Activated CD4-positive, alpha-beta T cell treated with anti-CD3 and anti-CD28 coated beads, Interleukin-2, amount 10 ng/mL, durations not matched to agents 24 days and 14 days (primary cell): ENCODE measurements at places on chromosomes 6 and 20.

DNA sequence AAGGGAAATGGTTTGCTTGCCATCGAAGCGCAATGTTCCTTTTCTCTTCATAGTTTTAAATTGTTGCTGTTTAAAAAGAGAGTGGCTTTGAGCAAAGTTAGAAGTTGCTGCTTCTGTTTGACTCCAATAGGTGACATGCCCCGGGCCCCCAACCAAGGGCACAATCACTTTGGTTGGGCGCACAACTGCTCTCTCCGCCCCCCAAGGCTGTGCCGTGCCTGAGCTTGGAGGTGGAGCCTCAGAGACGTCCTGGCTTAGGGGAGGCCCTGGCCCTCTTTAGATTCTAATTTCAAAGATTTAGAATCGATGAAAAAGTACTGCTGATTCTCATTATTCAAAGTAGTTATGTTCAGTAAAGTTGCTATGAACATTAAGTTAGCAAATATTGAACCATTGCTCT lies 725.9 kb downstream of the COL12A1 start:
- no peak overlapping the region for H3K4me3 ChIP-seq
- DNase-seq, result no peak
- no peak overlapping the region for H3K27ac ChIP-seq
- H3K4me1 ChIP-seq, result no peaks in the 10 kb centered on the region

DNA sequence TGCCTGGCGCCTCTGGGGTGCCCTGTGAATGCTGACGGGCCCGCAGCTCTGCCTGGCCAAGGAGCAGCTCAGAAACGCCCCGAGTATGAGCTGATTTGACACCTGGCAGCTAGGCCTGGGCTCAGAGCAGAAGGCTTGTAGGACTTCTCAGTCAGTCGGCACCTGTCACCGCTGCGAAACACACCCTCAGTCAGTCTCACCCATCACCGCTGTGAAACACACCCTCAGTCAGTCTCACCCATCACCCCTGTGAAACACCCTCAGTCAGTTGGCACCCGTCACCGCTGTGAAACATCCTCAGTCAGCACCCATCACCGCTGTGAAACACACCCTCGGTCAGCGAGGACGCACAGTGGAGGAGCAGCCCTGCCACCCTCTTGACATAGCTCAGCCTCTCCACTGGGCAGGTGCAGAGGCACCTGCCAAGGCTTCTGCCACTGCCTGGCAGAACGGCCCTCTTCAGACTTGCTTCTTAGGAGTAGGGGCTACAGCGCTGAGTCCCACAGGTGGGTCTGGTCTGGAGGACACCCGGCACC lies 109.0 kb downstream of the PSMB1 start:
- H3K36me3 ChIP-seq, result no peaks in the 10 kb centered on the region
- H3K4me1 ChIP-seq, result no peaks in the 10 kb centered on the region
- no peaks in the 10 kb centered on the region for H3K27me3 ChIP-seq
- no peak overlapping the region for H3K4me3 ChIP-seq

- peak overlapping the region; percentile 22 for H3K4me3 ChIP-seq
- peaks cover 57% of the 10 kb centered on the region for H3K36me3 ChIP-seq
- peak; percentile 72 for DNase-seq
- H3K4me1 ChIP-seq, result peaks cover 50% of the 10 kb centered on the region
Measured at GRCh38 chr20:3010985-3011723, 32.3 kb upstream of the GNRH2 start.

DNA sequence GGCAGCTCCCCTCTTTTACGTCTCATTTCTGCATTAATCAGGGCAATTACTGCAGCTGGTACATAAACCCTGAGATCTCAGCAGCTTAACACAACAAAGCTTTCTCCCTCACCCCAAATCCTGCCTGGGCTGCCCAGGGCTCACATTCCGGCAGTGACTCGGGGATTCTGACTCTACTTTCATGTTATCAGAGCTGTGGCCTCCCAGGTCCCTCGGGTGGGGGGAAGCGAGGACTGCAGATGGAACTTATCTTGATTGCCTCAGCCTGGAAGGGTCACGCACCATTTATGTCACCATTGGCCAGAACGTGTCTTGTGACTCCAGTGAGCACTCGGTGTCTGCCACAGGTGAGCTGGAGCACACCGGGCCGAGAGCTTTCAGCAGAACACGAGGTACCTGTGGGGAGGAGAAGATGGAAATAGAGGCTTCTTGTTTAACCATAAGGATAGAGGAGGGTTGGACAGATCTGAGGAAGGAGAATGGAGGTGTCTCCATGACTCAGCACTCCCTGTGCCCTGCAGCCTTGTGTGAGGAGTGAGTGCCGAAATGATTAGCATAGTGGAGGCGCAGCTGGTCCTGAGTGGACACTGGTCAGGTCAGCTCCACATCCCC lies 88.5 kb upstream of the EXOC2 start:
- H3K27ac ChIP-seq, result no peak overlapping the region
- no peaks in the 10 kb centered on the region for H3K36me3 ChIP-seq
- DNase-seq, result no peak
- peaks cover 15% of the 10 kb centered on the region for H3K27me3 ChIP-seq
- no peak overlapping the region for H3K4me3 ChIP-seq

GRCh38 chr6:165843568-165844113 lies 180.6 kb upstream of the PDE10A start:
- H3K27me3 ChIP-seq, result peaks cover 34% of the 10 kb centered on the region
- H3K4me3 ChIP-seq, result no peak overlapping the region
- H3K36me3 ChIP-seq, result no peaks in the 10 kb centered on the region
- no peak for DNase-seq
- no peak overlapping the region for H3K27ac ChIP-seq
- H3K4me1 ChIP-seq, result no peaks in the 10 kb centered on the region

DNA sequence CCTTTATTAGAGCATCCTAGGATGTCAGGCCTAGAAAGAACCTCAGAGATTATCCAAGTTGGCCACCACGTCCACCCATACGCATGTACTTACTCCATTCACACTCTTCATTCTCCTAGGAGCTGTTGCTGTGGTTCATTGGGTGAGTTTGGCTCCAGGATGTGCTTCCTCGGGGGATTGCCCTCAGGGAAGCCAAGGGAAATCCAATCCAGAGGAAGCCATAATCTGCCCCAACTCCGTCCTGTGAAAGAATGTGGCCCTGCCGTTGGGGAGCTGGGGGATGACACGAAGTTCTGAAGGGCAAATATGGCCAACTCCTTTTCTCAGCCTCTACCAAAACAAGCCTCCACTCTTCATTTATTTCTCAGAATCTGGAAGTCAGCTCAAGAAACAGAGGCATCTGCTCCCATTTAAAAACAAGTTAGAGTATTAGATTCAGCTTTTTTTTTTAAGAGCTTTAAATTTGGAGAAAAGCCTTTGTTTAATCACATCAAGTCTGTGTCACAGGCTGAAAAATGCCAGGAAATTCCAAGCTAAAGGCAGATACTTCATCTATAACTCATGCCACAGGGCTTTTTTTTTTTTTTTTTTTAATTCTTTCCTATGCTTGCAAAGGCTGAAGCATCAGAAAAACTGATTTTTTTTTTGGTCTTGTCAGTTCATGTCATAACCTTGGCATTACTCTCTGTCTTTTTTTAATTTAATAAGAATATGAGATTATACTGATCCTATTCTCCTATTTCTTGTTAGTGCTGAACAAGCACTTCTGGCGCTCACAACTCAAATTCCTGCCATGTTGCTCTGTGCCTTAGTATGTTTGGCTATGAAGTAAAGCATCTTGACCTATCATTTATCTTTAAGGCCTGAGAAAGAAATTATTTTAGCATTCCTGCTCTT lies 480.9 kb upstream of the MARCKS start:
- H3K27ac ChIP-seq, result no peak overlapping the region
- DNase-seq, result no peak

- no peaks in the 10 kb centered on the region for H3K27me3 ChIP-seq
- peaks cover 8% of the 10 kb centered on the region for H3K4me1 ChIP-seq
- peak; percentile 11 for DNase-seq
Measured at GRCh38 chr6:130613176-130613575, 214.0 kb upstream of the SMLR1 start.

- H3K27me3 ChIP-seq, result peaks cover 10% of the 10 kb centered on the region
- DNase-seq, result no peak
- H3K36me3 ChIP-seq, result no peaks in the 10 kb centered on the region
Measured at GRCh38 chr6:110002676-110003075, 24.6 kb downstream of the GPR6 start.

DNA sequence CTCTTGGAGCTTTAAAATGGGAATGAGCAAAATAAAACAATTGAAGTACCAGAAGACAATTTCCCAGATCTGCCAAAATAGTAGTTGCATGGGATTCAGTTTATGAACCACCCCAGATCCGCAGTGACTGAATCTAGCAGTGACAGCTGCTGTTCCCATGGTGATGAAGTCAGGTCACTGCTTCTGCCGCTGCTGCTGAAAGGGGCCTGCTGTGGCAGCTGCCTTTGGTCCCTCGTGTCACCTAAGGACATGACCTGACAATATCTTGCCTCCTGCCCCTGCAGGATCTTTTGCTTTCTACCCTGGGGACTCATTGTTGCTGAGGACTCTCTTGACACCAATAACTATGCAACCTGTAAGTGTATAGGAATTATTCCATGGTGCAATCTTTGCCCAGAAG lies 34.3 kb upstream of the OGFRL1 start:
- no peak overlapping the region for H3K27ac ChIP-seq
- H3K27me3 ChIP-seq, result no peaks in the 10 kb centered on the region

- no peaks in the 10 kb centered on the region for H3K36me3 ChIP-seq
- DNase-seq, result no peak
- no peak overlapping the region for H3K4me3 ChIP-seq
- H3K27ac ChIP-seq, result no peak overlapping the region
- H3K27me3 ChIP-seq, result no peaks in the 10 kb centered on the region
- no peaks in the 10 kb centered on the region for H3K4me1 ChIP-seq
Measured at GRCh38 chr6:71537717-71538116, 249.1 kb downstream of the OGFRL1 start.

- H3K27me3 ChIP-seq, result no peaks in the 10 kb centered on the region
- H3K4me3 ChIP-seq, result no peak overlapping the region
- H3K36me3 ChIP-seq, result no peaks in the 10 kb centered on the region
- peak overlapping the region; percentile 17 for H3K27ac ChIP-seq
- peaks cover 38% of the 10 kb centered on the region for H3K4me1 ChIP-seq
Measured at GRCh38 chr6:37139230-37139962, 30.6 kb upstream of the PIM1 start.

- no peak overlapping the region for H3K4me3 ChIP-seq
- no peaks in the 10 kb centered on the region for H3K4me1 ChIP-seq
- peaks cover 7% of the 10 kb centered on the region for H3K27me3 ChIP-seq
- H3K36me3 ChIP-seq, result no peaks in the 10 kb centered on the region
- no peak for DNase-seq
Measured at GRCh38 chr6:2497922-2498623, 252.6 kb downstream of the MYLK4 start.

DNA sequence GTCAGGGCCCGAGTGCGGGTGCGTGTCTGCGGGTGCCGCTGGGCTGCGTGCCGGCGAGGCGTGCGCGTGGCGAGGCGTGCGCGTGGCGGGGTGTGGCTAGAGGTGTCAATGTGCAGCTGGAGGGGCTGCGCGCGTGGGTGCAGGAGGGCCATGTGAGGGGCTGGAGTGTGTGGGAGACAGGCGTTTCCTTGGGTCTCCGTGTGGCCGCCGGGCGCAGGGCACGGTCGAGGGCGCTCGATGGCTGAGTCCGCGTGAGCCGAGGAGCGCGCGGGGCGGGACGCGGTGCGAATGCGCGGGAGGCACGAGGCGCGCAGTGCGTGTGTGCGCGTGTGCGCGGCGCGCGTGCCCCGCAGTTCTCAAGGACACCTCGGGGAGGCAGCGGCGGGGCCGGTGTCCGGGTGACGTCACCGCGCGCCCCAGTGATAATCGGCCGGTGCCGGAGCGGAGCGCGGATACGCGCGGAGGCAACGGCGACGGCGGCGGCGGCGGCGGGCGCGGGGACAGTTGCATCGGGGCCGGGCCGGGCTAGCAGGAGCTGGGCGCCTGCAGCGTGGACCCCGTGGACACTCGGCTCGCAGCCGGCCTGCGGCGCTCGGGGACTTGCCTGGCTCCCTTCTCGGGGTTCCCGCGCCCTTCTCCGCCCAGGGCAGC lies 38.7 kb downstream of the YTHDF1 start:
- H3K36me3 ChIP-seq, result peaks cover 5% of the 10 kb centered on the region
- peaks cover 9% of the 10 kb centered on the region for H3K4me1 ChIP-seq
- H3K27me3 ChIP-seq, result peaks cover 45% of the 10 kb centered on the region
- DNase-seq, result peak; percentile 67
- H3K4me3 ChIP-seq, result peak overlapping the region; percentile 32

DNA sequence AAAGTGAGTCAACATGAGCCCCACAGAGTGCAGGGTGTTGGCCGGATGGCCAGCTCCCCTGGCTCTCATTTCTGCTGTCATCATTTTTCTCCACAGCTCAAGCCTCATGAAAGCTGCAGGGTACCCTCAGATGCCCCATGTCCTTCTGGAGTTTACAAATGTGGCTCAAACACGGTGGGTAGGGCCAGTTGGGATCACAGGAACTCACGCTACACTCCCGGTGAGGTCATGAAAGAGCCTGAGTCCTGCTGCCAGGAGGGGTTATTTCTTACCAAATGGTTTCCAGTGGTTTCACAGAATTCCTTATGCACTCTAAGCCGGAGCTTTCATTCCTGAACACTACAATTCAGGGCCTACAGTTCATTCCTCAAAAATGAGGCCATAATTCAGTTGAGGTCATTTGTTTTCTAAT lies 78.7 kb downstream of the TMEM170B start:
- H3K36me3 ChIP-seq, result no peaks in the 10 kb centered on the region
- no peak for DNase-seq
- no peaks in the 10 kb centered on the region for H3K27me3 ChIP-seq
- no peaks in the 10 kb centered on the region for H3K4me1 ChIP-seq

DNA sequence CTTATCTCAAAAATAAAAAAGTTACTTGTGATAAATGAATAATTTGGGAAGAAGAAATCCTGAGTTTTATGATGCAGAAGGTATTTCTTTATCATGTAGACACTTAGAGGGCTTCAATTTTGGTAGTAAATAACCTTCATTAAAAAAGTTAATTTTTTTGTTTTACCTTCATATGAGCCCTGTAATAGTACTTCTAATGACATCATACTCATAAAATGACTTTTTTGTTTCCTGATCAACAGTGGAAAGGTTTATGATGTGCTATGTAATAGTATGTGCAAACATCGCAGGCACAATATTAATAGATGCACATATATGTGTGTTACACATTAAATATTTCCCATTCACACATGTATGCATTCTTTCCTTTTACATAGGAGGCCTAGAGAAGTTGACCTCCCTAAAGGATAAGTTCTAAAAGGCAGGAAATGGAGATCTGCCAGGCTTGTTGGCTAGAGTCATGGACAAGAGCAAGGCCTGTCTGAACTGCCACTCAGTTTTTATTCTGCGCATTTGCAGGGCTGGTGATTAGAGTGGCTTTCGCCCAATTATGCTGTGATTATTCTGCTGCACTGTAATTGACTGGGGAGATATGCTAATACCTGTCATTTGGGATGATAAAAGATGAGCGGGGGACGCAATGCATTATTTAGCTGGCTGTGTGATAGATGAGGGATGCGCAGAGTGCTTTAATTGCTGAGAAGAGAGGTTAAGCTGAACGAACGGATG lies 272.6 kb downstream of the TMEM242 start:
- DNase-seq, result no peak
- peaks cover 7% of the 10 kb centered on the region for H3K36me3 ChIP-seq
- H3K27me3 ChIP-seq, result no peaks in the 10 kb centered on the region

GRCh38 chr20:58908221-58908620 lies 55.7 kb downstream of the GNAS start:
- no peaks in the 10 kb centered on the region for H3K27me3 ChIP-seq
- H3K4me3 ChIP-seq, result peak overlapping the region; percentile 77
- H3K4me1 ChIP-seq, result peaks cover 35% of the 10 kb centered on the region
- DNase-seq, result no peak
- H3K36me3 ChIP-seq, result peaks cover 77% of the 10 kb centered on the region

- peaks cover 2% of the 10 kb centered on the region for H3K27me3 ChIP-seq
- no peak overlapping the region for H3K27ac ChIP-seq
- no peaks in the 10 kb centered on the region for H3K36me3 ChIP-seq
- no peak for DNase-seq
- no peaks in the 10 kb centered on the region for H3K4me1 ChIP-seq
Measured at GRCh38 chr6:21764989-21765388, 171.4 kb downstream of the SOX4 start.
